ENCODE measurements at places on chromosomes 1 and 21.

DNA sequence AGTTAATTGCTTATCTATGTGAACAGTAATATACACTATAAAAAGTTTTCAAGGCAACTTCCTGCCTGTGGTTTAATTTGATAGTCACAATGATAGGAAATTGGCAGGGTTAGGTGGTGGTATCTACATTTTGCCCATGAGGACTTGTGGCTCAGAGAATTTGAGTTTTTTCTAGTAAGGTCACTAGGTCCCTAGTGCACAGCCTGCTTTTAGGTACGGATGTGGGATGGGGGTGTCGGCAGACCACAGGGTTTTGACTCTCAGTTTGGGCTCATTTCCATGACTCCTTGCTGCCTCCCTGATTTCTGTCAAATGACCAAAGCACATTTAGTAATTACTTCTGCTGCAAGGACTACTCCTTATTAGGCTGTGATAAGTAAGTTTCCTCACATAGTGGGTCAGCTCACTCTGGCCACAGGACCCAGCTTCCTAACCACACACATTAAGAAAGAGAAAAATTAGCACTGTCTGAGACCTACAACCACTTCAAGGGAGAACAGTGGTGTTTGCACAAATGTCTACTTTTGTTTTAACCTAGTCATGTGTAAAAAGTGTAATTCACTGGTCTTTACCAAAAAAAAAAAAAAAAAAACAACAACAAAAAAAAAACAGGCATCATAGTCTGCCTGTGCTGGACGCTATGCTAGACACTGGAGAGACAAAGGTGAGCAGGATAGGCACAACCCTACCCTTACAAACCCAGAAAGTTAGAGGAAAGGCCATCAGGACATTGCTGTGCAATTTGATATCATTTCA is 43.7 kb downstream of the MRPL39 start:
- no peak for DNase-seq

- DNase-seq: peak; percentile 99
Measured at GRCh38 chr1:15835741-15836510, 11.6 kb upstream of the SPEN start.

GRCh38 chr1:186175588-186175987 is 199.5 kb downstream of the TPR start:
- no peak for DNase-seq

DNA sequence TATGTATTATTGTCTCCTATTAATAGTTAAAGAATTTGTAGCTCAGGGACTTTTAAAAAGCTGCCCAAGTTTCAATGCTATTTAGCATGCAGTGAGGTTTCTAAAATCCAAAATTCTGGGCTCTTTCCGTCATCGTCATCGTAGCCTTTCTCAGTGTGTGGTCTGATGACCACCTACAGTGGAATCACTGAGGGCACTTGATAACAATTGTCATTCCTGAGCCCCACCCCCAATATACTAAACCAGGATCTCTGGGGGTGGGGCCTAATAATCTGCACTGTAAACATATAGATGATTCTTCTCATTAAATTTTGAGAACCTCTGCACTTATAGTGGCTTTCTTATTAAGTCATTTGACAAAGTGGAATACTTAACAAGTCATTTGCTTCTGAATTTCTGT is 674.8 kb downstream of the PLPP3 start:
- DNase-seq: no peak

GRCh38 chr1:200889571-200889970 is 5.1 kb upstream of the INAVA start:
- DNase-seq: no peak

GRCh38 chr1:183736343-183736742 is 68.6 kb upstream of the RGL1 start:
- DNase-seq: no peak

DNA sequence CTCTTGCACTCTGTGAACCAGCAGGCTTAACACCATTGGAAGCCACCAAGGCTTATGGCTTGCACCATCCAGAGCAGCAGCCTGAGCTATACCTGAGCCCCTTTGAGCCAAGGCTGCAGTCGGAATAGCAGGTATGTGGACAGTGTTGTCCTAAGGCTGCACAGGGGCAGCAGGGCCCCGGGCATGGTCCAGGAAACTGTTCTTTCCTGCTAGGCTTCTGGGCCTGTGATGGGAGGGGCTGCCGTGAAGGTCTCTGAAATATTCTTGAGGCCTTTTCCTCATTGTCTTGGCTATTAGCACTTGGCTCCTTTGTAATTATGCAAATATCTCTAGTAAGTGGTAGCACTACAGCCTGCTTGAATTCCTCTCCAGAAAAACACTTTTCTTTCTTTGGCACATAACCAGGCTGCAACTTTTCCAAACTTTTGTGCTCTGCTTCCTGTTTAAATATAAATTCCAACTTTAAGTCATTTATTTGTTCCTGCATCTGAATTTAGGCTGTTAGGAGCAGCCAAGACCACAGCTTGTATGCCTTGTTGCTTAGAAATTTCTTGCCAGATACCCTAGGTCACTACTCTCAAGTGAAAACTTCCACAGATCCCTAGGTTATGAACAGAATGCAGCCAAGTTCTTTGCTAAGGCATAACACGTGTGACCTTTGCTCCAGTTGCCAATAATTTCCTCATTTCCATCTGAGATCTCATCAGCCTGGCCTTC is 5.2 kb downstream of the KRTAP20-4 start:
- no peak for DNase-seq

DNA sequence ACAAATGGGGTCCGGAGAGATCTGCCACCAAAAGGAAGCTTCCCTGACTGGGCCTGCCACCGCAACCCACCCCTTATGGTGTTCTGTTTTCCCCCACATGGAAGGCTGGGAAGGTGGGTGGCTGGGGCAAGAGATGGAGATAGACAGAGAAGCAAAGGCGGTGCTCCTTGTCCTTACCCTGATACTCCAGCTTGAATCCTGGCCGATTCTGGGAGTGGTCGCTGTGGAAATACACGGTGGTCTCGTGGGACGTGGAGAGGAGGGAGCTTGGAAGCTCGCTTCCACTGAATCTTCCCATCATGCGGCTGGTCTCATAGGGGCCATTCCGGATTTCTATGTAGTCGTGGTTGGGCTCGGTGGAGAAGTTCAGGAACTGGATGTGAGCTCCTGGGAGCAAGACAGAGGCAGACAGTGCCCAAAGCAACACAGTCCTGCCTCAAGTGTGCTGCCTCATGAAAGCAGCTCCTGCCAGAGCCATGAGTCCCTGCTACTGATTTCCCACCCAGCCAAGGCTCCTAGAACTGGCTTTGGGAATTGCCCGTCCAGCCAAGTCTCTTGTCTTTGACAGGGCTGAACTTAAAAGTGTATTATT is 138.5 kb downstream of the ZSCAN20 start:
- DNase-seq: no peak

- DNase-seq: no peak
Measured at GRCh38 chr1:226622012-226622411, 73.4 kb downstream of the STUM start.

- DNase-seq: peak; percentile 14
Measured at GRCh38 chr1:24027838-24028468, 47.8 kb upstream of the SRSF10 start.

- DNase-seq: peak; percentile 84
Measured at GRCh38 chr1:174746024-174746808, 253.5 kb upstream of the CACYBP start.

DNA sequence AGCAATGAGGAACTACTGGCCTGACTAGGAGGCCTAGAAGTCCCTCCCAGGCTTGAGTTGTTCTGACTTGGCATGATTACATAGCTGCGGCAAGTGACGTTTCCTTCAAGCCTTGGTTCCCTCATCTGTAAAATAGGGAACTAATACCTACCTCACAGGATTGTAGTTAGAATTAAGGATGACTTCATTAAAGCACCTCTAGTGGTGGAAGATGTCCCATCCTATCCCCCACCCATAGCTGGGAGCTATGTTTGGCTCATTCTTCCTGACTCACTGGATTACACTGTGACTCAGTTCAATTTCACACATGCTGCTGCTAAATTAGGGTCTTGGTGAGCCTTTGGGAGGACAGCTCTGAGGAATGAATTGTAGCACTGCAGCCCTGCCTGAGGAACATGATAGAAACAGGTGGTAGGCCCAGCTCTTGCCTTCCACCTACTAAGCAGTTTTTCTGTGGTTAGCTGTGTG is 6.0 kb upstream of the SHISA4 start:
- no peak for DNase-seq

DNA sequence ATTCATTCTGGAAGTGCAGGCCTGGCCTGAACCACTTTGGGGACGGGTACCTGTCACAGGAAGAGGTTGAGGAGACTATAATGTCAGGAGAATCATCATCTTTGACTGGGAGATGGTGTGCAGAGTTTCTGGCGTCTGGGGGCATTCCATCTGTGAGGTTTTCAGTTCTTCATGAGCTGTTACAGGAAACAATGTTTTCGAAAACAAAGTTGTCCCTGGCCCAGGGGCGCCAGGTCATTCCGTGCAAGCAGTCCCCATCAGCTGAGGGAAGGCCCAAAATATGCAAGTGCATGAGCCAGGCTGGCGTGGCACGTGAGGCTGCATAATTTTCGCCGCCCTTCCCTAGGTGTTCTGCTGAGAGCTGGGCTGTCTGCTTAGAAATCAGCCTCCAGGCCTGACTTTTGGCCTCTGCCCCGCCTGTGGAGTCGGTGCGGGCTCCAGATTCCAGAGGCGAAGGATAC is 68.4 kb upstream of the ATP5PO start:
- no peak for DNase-seq

DNA sequence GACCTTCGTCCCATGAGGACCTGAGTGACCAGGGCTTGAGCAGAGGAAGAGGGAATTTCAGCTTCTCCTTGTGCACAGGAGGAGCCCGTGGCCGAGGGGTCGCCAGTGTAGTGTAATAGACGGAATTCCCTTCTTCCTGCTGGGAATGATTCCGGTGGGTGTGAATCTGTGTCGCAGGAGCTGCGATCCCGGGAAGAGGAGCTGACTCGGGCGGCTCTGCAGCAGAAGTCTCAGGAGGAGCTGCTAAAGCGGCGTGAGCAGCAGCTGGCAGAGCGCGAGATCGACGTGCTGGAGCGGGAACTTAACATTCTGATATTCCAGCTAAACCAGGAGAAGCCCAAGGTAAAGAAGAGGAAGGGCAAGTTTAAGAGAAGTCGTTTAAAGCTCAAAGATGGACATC is 34.4 kb downstream of the MAP3K21 start:
- DNase-seq: no peak

DNA sequence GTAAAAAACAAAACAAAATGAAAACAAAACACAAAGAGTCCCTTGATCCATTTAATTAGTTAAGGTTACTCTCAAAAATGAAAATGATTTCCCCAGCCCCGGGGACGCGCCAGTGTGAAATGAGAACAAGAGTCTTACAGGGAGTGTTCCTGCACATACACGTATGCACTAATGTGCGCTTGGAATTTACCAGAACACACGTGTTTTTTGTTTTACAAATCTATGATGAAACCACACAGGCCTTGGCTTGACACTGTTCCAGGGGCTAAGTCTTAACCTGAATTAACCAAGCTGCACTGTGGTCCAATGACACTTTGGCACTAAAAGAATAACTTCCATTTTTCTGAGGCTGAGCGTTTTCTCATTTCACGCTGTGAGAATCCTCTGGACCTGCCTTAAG is 63.7 kb downstream of the SLC45A1 start:
- no peak for DNase-seq

GRCh38 chr1:93677729-93678128 is 3.9 kb downstream of the BCAR3 start:
- no peak for DNase-seq

DNA sequence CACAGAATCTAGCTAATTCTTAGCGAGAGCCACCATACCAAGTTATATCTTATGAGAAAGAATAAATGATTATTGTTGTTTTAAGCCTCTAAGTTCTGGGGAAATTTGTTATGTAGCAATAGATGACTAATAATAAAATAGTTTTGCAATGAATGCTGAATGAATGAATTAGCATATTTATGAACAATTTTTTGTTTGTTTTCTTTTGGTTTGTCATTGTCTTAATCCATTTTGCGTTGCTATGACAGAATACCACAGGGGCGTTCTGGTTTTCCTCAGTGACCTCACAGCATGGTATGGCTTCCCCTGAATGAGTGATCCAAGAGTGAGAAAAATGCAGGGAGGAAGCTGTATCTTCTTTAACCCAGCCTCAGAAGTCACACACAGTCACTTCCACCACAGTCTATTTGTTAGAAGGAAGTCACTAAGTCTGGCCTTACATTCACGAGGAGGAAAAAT is 53.8 kb upstream of the HPDL start:
- no peak for DNase-seq

DNA sequence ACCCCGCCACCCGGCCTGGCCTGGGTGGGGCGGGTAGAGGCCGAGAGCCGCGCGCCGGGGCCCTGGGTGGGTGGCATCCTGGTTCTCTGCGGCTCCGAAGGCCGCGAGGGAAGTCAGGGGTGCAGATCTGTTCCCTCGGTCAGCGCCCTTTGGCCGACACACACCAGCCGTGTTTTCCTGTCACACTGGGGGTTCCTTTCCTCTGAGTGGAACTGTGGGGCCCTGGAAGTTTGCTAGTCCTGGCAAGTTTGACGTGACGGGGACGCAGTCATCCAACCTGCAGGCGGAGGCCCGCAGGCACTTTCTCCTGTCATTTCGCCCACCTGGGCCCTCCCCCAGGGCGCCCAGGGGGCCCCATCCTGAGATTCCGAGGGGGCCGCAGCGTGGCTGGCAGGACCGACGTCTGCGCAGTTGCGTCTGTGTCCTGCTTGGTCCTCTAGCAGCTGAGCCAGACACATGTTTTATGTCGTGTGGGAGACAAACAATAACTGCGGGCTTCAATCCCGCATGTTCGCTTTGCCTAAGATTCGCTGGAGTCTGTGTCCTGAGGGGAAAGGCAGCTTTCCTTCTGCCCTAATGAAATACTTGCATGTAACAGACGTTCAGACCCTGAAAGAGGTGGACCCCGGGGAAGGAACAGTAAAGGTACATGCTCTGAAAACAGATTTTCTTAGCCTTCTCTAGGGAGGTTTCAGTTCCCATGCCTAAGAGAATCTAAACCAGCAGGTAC is 1.5 kb downstream of the FAM163A start:
- no peak for DNase-seq

DNA sequence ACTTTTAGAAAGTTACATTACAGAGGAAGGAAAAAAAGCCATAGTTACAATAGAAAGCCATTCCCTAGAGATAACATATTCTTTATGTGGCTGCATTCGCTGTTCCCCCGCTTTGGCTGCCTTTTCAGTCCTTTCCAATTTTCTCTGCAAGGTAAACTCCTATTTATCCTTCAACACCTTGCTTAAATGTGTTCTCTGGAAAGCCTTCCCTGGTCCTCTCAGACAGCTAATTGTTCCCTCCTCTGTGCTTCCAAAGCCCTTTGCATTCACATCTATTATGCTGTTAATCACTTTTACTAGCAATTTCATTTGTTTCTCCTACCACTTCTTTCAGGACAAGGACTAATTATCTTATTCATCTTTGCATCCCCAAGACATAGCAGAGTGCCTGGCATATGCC is 1.6 kb downstream of the PHC2 start:
- DNase-seq: no peak

GRCh38 chr21:45856442-45856841 is 125.1 kb upstream of the COL6A1 start:
- DNase-seq: no peak

GRCh38 chr1:109985247-109986053 is 885 bp downstream of the AHCYL1 start:
- peak; percentile 61 for DNase-seq

- peak; percentile 52 for DNase-seq
Measured at GRCh38 chr1:40315795-40316594, 1.1 kb downstream of the COL9A2 start.
